Cortex of kidney (tissue), 1 donor: ENCODE measurements at places on chromosomes 1 and 21.

GRCh38 chr1:203934027-203934426 is 72.6 kb downstream of the SNRPE start:
- DNase-seq, result no peak

- DNase-seq, result no peak
Measured at GRCh38 chr21:25687787-25688186, 46.9 kb downstream of the ATP5PF start.

- no peak for DNase-seq
Measured at GRCh38 chr1:57959531-57960241, 535.8 kb upstream of the DAB1 start.

- DNase-seq, result no peak
Measured at GRCh38 chr1:35557118-35557610, at the start of gene KIAA0319L. Gene KIAA0319L, minus strand, starts transcription at chr1:35557403. Its CDS starts 2,912 bp downstream, at chr1:35554491.

DNA sequence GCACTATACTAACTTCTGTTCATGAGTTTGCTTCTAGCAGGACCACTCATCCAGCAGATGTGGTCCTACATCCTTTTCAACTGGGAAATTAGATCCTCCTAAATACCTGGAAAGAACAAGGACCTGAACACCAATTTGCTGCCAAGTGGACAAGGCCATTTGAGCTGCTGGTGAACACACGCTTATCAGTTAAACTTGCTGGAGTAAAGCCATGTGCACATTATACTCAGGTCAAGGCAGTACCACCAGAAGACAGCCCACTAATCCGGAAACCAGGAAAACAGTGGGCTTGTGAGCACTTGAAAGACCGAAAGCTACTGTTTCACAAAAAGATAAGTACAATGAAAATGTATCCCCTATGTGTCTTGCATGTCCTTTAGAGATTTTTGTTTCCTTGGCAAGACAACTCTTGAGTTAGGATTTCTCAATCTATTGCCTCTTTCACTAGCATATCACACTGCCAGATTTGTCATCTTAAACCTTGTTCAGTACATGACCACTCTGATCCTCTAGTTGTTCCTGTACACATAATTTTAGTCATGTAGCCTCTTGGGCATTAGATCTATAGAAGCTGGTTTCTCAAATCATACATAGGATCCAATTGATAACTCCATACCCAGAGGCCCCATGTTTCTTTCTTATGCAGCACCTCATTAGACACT is 4.5 kb upstream of the REN start:
- DNase-seq, result no peak

DNA sequence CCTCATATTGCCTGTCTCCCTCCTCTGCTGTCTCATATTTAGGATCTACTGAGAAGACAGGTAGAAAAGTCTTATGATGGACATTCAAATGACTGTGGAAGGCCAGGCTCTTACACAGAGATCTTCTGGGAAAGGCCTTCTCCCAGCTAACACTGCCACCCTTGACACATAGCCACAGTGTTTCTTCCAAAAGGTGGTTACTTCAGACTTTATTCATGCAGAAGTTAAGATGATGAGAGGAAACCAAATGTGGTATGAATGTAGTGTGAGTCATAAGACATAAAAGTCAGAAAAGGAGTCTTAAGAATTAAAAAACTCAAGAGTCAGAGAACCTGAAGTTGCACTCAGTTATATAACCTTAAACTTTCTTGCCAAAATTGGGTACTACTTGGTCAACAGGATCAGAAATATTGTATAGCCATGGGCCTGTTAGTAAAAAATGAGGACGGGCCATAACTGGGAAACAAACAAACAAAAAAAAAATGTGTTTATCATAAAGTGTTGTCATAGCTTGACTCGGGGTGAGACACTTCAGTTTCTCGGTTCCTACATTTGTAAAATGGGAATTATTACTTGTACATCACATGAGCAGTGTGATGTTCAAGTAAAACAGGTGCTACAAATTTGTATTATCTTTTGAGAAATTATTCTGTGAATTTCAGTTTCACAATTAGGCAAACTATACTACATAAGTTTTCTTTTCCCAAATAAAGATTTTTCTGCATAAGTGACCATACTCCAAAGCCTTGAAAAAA is 1.2 kb upstream of the DENND1B start:
- DNase-seq, result no peak

- DNase-seq, result no peak
Measured at GRCh38 chr1:23473037-23473800, 10.8 kb downstream of the ASAP3 start.

GRCh38 chr1:186568221-186568620 is 107.3 kb upstream of the PDC start:
- no peak for DNase-seq

- no peak for DNase-seq
Measured at GRCh38 chr1:91732291-91733107, 153.5 kb downstream of the TGFBR3 start.

DNA sequence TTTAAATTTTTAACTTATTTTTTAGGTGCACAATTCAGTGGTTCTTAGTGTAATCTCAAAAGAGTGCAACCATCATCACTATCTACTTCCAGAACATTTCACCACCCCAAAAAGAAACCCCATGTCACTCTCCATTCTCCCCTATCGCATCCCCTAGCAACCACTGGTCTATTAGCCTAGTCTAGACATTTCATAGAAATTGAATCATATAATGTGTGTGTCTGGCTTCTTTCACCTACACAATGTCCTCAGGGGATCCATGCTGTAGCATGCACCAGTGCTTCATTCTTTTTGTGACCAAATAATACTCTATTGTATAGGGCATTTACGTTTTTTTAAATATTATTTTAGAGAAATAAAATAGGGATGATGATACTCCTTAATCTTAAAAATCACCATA is 64.7 kb downstream of the JAK1 start:
- DNase-seq, result no peak

- no peak for DNase-seq
Measured at GRCh38 chr1:83694449-83694848, 304.5 kb downstream of the TTLL7 start.

- DNase-seq, result no peak
Measured at GRCh38 chr1:24909388-24909898, 20.6 kb downstream of the RUNX3 start.

GRCh38 chr1:186978596-186979556 is 150.1 kb downstream of the PLA2G4A start:
- DNase-seq, result no peak

GRCh38 chr1:175341631-175342429 is 149.3 kb upstream of the KIAA0040 start:
- DNase-seq, result no peak

GRCh38 chr1:174158767-174159251 is 511 bp upstream of the RABGAP1L start:
- no peak for DNase-seq

DNA sequence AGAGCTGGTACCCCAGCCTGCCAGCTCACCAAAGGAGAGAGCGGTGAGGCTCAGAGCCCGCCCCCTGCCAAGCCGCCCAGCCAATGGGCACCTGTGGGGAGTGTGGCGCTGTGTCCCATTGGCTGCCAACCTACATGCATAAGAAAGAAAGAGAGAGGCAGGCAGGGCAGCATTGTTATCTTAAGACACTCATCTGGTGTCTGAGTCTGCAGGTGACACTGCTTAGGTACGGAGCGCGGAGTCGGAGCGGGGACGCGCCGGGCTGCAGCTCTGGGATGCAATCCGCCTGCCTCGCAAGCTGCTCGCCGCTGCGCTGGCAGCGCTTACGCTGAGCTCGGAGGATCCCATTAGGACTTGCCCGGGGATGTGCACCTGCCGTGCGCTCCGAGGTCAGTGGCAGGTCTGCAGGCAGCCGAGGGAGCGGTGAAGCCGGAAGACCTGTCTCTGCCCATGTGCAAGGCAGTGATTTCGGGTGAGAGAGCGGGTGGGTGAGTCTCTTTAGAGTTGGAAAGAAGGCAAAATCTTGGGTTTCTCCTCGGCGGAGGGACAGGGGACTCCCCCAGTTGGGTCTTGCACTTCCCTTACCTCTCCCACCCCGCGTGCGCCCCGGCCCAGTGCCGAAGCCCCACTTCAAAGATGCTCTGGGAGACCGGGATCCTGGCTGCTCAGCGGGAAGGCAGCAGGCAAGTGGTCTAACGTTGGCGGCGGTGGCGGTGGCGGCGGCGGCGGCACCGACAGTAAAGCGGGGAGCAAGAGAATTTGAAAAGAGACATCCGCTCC is at the start of gene BRINP2:
BRINP2 (plus strand) TSS at position 203 of the 780 bp plus-strand sequence. CDS start 58,919 bp downstream, outside the sequence.
- DNase-seq, result no peak

GRCh38 chr1:22773981-22774832 is 63.6 kb downstream of the EPHB2 start:
- no peak for DNase-seq

GRCh38 chr1:66088787-66089186 is 296.1 kb downstream of the PDE4B start:
- DNase-seq, result no peak

DNA sequence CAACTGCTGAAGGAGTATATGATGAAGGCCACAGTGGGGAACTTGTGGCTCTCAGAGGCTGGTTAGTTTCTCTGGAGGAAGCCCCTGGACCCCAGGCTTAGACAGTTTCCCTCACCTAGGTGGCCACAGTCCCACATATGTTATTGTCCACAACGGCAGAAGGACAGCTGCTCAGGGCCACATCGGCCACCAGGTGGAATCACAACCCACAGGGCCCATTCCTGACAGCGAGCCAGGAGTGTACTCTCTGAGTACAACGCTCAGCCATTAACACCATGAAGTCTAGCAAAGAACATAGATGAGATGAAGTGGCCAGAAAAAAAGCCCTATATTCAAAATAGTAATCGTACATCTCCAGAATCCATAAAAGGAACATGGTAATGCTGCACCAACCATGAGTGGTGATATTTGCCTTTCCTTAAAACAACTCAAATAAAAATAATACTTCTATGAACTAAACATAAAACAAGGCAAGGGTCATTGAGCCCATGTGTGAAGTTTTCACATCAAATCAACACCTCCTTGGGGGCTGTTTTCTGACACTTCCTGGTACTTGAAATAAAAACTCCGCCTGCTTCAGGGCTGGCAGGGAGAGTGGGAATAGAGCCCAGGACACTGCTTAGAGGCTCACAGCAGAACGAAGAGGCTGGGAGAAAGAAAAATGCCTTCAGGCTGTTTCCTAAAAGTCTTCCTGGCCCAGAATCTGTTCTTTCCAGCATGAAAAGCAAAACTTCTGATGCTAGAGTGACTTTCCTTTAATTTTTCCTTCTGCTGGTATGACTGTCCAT is 383.3 kb downstream of the HHAT start:
- DNase-seq, result no peak

GRCh38 chr1:53316424-53316765 is 11.5 kb downstream of the LRP8 start:
- DNase-seq, result no peak

- DNase-seq, result no peak
Measured at GRCh38 chr21:41706263-41706639, 60.6 kb downstream of the RIPK4 start.

DNA sequence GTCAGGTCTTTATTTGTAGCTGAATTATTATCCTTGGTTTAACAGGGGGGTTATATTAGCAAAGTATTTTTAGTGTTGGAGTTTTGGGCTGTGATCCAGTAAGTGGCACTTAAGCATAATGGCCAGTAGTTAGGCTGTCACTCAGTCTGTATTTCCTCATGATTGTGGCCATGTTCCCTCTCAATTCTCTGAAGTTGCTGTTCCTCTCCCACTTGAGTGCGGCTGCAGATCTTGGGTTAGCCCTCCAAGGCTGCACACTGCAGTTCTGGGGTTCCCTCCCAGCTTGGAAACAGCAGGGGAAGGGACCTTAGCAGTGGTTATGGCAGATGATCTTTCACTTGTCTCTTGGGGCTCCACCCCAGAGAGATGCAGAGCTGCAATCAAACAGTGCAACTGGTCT is 23.2 kb upstream of the DENND1B start:
- no peak for DNase-seq

- no peak for DNase-seq
Measured at GRCh38 chr1:3350506-3351261, 103.8 kb upstream of the ARHGEF16 start.

DNA sequence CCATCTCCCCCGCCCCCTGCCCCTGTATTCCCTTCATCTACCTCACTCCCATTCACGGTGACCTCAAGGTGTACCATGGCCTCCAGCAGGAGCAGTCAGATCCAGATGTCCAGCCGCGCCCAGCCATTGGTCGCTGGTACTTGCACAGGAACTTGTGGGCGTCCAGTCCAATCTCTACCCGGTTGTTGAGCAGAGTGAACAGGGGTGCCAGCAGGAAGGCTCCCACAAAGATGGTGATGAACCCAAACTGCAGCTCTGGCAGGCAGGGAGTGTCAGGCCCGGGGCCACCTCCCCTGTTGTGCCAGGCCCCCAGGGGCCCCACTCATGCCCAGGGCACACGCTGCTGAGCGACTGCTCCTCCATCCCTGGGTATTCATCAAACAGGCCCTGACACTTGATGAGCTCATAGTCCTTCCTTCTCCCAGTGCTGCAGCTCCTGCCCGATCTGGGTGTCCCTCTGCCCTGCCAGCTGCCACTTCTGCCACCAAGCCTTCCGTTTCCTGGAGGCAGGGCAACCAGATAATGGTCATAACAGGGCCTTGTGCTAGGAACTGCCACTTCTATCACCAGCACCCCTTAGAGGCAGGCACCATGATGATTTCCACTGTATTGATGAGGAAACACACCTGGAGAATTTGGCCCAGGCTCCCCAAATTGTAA is 5.7 kb upstream of the ARHGEF19 start:
- DNase-seq, result no peak

GRCh38 chr1:53736290-53736689 is 2.7 kb downstream of the GLIS1 start:
- DNase-seq, result no peak

DNA sequence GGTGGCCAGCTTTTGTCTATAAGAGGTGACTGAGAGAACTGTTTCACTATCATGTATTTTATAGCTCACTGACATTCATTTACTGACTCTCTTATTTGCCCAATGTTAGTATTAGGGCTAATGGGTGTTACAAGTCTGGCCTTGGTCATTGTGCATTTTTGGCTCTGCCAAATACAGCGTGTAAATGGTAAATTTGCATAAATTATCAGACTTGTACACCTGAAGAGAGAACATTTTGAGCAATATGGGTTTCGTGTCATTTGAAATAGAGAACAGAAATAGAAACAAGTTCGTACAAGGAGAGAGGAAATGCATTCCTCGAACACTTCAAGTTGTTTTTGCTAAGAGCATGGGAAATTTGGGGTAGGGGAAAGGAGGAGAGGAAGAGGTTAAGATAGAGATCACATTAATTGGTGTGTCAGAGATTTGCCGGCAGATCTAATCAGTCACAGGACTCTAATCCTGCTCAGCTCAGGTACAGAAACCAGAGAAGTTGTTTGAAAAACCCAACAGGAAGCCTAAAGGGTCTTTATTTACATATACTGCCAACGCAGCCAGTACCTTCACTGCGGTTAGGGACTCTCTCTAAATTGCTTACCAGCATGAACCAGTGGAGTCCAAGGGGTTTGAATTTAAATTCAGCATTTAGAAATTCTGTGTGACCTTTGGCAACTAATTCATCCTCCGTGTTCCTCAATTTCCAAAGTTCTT is 261.5 kb downstream of the GPATCH2 start:
- no peak for DNase-seq

- DNase-seq, result no peak
Measured at GRCh38 chr1:87129606-87130005, 199.1 kb upstream of the LMO4 start.

- DNase-seq, result no peak
Measured at GRCh38 chr1:185974367-185975170, 240.4 kb downstream of the HMCN1 start.
